Activated T-helper 1 cell treated with Interleukin-2 at 50 U/mL for 16 hours (primary cell): ENCODE measurements at places on chromosomes 3 and 15.
A peak's percentile ranks its signal among the peaks of the same experiment; 100 is the strongest.

GRCh38 chr3:143769616-143770015 lies 78.7 kb downstream of the SLC9A9 start:
- DNase-seq = no peak

DNA sequence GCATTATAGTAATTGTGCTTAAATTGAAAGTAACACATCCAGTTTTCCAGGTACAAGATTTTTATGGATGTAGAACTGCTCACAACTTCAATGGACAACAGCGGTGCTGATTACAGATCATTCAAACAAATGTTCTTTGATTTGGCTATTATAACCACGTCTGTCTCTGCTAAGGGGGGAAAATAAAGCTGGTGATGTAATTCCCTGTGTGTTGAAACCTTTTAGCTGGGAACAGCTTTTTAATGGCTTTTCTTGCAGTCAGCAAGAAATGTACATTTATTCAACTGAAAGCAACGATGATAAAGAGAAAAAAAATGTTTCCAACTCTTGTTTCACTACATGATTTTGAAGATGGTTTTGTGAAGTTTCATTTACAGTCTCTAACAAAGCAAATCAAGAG lies 431.9 kb upstream of the AGTR1 start:
- DNase-seq = no peak

GRCh38 chr15:91965501-91966193 lies 112.1 kb downstream of the SLCO3A1 start:
- no peak for DNase-seq

GRCh38 chr3:32705232-32705631 lies 20.2 kb downstream of the CNOT10 start:
- DNase-seq = no peak

- DNase-seq = no peak
Measured at GRCh38 chr15:63598473-63599400, 1.6 kb downstream of the FBXL22 start.

DNA sequence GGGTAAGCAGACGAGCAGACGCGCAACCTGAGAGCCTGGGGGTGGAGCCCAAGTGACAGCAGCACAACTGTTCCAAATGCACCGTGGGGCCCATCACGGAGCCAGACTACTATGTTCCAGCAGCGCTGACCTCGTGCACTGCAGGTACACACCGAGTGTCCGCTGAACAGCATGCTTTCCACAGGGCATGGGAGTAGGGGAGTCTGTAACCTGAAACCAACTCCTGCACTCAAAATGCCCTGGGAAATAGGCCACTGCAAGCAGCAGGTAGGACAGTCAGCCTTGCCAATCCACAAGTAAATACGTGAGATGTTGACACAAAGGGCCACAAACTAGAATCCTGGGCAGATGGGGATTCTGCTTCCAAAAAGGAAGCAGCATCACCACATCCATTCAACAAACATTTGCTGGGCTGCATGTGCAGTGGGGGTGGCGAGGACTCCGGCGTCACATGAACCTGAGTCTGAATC lies 73.9 kb downstream of the TBC1D2B start:
- no peak for DNase-seq

GRCh38 chr3:66693461-66694031 lies 192.7 kb upstream of the LRIG1 start:
- no peak for DNase-seq

- peak; percentile 12 for DNase-seq
Measured at GRCh38 chr3:158659454-158660237, 12.8 kb downstream of the LXN start.

DNA sequence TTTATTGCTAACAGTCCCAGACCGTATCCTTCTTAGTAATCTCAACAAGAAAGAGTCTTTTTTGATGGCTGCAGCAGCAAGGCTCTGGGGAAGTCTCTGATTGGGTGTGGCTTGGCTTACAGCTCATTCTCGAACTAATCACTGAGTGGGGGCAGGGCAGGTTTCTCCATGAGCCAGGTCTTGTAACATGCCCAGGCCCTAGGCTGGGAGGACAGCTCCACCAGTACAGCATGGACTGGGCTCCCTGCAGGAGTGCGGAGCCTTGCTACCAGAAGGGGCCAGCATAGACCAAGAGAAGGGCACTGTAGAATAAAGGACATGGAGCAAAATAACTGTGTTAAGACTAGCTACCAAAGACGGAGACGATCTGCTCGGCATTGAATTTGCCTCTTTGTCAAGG lies 7.2 kb downstream of the CD276 start:
- no peak for DNase-seq
